ENCODE measurements at places on chromosomes 7 and 10.

- DNase-seq = no peak
Measured at GRCh38 chr7:132125096-132125495, 451.2 kb downstream of the PLXNA4 start.

- DNase-seq = no peak
Measured at GRCh38 chr7:7922684-7923385, 45.8 kb upstream of the GLCCI1 start.

- no peak for DNase-seq
Measured at GRCh38 chr7:15399441-15399840, 162.4 kb downstream of the AGMO start.

- DNase-seq = no peak
Measured at GRCh38 chr10:68831961-68832455, 4.7 kb downstream of the STOX1 start.

GRCh38 chr7:21946222-21946709 is 567 bp upstream of the CDCA7L start:
- no peak for DNase-seq

DNA sequence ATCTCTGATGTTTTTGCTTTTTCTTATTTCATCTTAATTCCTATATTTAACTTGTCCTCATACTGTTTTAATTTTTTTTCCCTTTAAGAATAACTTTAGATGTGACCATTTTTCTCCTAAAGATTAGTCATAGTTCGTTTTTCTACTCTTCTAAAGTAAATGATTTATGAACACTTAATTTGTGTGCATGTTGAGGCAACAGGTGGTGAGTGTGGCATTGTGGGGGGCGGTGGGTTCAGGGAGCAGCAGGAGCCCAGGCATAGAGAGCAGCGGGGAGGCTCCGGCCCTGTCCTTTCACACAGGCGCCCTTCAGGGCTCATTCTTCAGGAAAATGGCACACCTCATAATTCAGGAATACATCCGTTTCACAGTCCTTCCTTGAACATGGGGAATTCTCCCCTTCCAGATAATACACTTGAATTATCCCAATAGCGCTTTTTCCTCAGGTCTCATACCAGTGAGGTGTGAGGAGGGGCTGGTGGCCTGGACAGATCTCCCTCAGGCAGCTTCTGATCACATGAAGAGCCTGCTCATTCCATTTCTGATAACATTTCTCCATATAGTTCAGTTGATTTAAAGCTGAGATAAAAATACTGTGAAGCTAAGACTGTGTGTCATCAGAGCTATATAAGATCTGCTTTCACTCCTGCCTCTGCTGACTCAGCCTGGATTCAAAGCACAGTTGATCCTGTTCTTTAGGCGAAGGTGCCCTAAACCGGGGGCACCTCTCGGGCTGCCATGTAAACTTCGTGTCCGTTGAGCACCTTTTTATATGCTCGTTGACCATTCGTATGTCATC is 40.2 kb downstream of the CUL1 start:
- no peak for DNase-seq

DNA sequence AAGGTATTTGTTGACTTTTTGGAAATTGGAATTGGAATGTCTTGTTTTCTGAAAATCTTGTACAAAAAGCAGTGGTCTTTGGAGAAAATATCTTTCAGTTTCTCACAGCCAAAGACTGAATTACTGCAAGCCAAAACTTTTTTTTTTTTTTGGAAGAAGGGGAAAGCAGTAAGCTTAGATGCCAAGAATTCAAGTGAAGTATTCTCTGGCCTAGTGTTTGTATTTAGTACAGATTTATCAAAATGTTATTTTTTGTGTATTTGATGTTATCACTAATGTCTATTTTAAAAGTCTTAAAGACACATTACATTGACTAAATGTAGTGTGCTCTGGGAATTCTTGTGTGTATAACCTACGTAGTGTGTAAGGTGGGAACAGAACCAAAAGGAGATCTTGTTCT is 6.2 kb downstream of the TET1 start:
- no peak for DNase-seq

GRCh38 chr7:34155220-34155908 is 250.0 kb downstream of the BMPER start:
- no peak for DNase-seq

DNA sequence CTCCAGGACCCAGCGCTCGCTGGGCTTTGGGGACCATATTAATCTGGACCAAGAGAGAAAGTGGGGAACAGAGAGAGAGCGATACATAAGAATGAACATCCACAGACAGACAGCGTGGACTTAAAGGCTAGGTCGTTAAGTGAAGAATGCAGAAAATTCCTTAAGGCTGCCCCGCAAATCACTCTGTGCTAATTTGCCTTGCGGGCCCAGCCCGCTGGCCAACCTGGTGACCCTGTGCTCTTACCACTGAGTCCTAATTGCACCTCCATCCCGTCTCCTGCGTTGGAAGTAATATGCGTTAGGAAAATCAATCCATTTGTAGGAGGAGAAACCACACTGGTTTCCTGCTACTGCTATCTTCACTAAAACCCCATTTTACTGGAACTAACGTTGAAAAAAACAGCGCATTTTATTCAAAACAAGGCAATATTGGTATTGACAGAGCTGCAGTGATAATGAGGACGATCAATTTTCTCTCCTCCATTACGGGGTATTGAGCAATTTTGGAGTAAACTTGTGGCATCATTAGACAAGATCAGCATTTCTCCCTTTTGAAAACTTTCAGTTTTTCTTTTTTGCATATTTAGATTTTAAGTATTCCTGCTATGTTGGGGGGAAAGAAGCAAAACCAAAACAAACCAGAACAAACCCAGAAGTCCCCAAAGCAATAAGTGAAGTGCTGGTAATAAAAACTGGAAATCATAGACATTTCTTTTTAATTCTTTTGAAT is 85.2 kb downstream of the WDFY4 start:
- no peak for DNase-seq

DNA sequence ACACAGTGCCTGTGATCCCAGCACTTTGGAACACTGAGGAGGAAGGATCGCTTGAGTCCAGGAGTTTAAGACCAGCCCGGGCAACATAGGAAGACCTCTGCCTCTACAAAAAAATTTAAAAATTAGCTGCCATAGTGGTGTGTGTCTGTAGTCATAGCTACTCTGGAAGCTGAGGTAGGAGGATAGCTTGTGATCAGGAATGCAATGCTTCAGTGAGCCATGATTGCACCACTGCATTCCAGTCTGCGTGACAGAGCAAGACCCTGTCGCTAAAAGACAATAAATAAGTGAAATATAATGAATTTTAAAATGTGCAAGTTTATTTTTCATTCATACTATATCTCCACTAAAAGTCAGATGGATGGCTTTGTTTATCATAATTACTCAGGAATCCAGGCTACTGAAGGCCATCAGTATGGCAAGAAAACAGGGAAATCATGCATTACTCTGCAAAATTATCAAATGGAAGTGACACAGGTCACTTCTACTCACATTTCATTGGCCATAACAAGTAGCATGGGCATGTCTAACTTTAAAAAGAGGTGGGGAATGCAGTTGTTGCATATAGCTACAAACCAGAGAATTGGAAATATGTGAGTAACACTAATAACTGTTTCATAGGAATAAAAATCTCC is 32.9 kb upstream of the FAM3C start:
- DNase-seq = no peak

DNA sequence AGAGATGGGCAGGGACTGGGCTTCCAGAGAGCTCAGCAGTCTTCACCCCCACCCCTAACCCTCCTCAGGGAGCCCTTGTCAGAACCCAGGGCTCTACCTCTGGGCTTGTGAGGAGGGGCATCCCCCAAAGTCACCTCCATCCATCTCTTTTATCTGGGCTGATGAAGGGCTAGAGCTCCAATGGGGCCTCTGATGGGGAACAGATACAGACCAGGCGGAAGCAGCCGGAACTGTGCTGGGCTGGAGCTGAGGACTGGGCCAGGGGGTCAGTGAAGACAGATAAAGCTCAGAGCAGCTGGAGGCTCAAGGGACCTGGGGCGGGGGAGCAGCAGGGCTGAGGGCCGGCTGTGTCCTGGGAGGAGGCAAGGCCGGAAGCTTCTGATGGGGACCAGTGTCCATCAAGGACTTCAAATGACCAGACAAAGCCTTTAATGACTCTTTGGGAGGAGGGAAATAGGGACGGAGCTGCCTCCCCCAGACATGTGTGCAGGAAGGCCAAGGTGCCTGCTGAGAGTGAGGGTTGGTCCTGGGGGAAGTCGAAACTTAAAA is 10.2 kb downstream of the KAZALD1 start:
- DNase-seq = no peak

GRCh38 chr7:151869109-151869428 is 7.8 kb downstream of the PRKAG2 start:
- no peak for DNase-seq

DNA sequence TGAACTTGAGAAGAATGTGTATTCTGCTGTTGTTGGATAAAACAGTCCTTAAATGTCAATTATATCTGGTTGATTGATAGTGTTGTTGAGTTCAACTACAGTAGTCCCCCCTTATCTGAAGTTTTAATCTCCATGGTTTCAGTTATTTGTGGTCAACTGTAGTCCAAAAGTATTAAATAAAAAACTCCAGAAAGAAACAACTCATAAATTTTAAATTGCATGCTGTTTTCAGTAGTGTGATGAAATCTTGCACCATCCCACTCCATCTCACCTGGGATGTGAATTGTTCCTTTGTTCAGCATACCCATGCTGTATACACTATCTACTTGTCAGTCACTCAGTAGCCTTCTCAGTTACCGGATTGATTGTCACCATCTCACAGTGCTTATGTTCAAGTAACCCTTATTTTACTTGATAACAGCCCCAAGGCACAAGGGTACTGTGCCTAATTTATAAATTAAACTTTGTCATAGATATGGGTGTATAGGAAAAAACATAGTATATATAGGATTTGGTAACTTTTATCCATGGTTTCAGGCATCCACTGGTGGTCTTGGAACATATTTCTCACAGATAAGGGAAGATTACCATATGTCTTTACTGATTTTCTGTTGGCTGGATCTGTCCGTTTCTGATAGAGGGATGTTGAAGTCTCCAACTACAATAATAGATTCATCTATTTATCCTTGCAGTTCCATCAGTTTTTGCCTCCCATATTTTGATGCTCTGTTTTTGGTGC is 57.1 kb downstream of the AOAH start:
- DNase-seq = no peak

DNA sequence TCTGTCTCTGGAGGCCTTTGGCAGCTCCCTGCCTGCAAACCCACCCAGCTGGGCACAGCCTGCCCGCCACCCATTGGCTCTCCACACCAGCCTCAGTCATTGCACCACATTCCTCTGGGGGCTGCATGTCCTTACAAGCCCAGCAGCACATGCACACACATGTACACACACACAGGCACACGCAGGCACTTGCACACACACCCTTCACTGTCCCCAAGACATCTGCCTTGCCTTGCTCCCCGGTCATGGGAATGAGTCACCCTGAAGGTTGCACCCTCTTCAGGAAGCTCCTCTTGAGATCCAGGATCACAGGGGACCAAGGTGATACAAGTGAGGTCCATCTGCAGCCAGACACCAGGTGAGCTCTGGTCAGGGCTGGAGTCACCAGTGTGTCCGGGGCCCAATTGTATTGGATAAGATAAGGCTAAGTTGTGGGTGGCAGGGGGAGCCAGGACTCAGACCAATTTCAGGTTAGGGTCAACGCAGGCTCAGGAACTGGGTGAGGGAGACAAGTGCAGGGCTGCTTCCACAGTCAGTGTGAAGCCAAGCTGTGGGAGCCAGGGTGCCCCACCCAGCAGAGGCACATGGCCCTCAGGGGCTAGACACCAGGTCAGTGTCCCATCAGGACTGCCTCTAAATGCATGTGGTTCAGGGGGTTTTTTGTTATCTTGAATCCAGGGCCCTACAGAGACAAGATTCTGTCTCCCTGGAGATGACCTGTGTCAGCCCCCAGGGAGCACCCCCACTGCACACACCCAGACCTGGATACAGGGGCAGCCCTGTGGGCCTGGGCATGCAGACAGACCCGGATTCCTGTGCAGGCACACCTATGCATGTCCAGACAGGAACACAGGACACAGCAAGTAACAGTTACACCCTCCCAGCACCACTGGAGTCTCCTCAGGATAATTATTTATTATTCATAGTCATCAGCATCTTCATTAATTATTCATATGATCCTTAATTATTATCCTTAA is 33.8 kb downstream of the KCNH2 start:
- no peak for DNase-seq

- no peak for DNase-seq
Measured at GRCh38 chr10:44978213-44978569, 418 bp downstream of the DEPP1 start.

DNA sequence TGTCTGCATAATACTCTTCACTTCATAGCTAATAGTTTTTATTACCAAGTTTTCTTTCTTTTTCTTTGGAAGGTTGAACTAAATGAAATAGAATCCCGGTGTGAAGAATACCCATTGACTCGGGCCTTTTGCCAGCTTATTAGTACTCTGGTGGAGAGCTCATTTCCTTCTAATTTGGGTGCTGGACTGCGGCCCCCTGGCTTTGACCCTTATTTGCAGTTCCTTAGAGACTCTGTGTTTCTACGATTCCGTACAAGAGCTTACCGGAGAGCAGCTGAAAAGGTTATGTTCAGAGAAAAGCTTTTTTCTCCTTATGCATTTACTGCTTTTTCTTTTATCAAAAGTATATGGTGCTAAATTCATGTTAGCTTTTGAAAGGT is 40.2 kb downstream of the NUP205 start:
- no peak for DNase-seq

GRCh38 chr7:113204415-113204814 is 86.1 kb upstream of the SMIM30 start:
- no peak for DNase-seq

DNA sequence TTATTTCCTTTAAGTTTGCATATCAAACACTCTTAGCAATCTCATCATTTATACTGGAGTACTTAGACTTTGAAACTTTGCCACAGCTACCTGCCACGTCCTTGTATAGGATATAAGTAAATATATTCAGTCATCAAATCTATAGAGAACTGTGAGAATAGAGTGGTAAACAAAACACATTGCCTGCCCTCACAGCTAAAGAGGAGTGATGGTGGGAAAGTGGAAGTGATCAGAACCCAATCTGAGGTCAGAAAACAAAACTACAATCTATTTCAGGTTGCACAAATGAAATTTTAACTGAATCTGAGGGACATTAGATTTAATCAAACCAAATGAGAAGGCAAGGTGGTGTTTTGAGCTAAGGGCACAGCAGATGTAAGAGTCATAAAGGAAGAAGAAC is 74.8 kb downstream of the ZEB1 start:
- DNase-seq = no peak
